Bronchial smooth muscle cell (primary cell): ENCODE measurements at places on chromosomes 1 and 21. TPM values are rescaled to one million over a fixed set of nuclear protein-coding genes. Genes with fewer than 3 reads are reported as not detected.

Gene VWA5B1
- not detected in 2 replicates for total RNA-seq

Gene COL16A1
- 85.6 and 115 TPM in 2 replicates for total RNA-seq

Gene LCE2B
- total RNA-seq: not detected in 2 replicates

Gene HTR6
- total RNA-seq: under 0.01 TPM in 1 of 2 replicates, not detected in the other

Gene PLEKHA6
- total RNA-seq: 2.4 and 5.0 TPM in 2 replicates

Gene BNIPL
- 0.16 and 0.26 TPM in 2 replicates for total RNA-seq

Gene C1orf87
- not detected in 2 replicates for total RNA-seq
